Activated T-helper 17 cell treated with anti-CD3 and anti-CD28 coated beads, Interleukin-2, amount 50 U/mL, for 72 hours (primary cell): ENCODE measurements at places on chromosomes 11 and 22. TPM values are rescaled to one million over a fixed set of nuclear protein-coding genes. Genes with fewer than 3 reads are reported as not detected.

BLID gene
- total RNA-seq: not detected

BDNF gene
- total RNA-seq: not detected

TSGA10IP gene
- total RNA-seq: not detected

ACRV1 gene
- not detected for total RNA-seq

IGF2 gene
- total RNA-seq: 7.4 TPM

TIGD3 gene
- total RNA-seq: 0.95 TPM
